ENCODE measurements at places on chromosomes 1 and 21.

- DNase-seq = no peak
These were observed 38.4 kb downstream of the UTP25 start for GRCh38 chr1:209866201-209866600.

GRCh38 chr1:66893712-66894111 is 30.9 kb downstream of the DNAI4 start:
- no peak for DNase-seq

GRCh38 chr1:196873385-196873784 is 14.5 kb upstream of the CFHR4 start:
- no peak for DNase-seq

GRCh38 chr1:185279571-185279970 is 37.5 kb downstream of the IVNS1ABP start:
- no peak for DNase-seq

GRCh38 chr21:31872072-31872451 is 758 bp upstream of the HUNK start:
- no peak for DNase-seq

GRCh38 chr1:15918962-15919715 is 56.8 kb downstream of the ZBTB17 start:
- DNase-seq = peak; percentile 48

- no peak for DNase-seq
These were observed 37.1 kb downstream of the SLC30A1 start for GRCh38 chr1:211541720-211542477.

- DNase-seq = no peak
These were observed 139.4 kb downstream of the VPS13D start for GRCh38 chr1:12369258-12369657.

GRCh38 chr1:234893725-234894630 is 234.7 kb downstream of the TOMM20 start:
- peak; percentile 17 for DNase-seq

- no peak for DNase-seq
These were observed 2.3 kb downstream of the ARF1 start for GRCh38 chr1:228084797-228085196.

DNA sequence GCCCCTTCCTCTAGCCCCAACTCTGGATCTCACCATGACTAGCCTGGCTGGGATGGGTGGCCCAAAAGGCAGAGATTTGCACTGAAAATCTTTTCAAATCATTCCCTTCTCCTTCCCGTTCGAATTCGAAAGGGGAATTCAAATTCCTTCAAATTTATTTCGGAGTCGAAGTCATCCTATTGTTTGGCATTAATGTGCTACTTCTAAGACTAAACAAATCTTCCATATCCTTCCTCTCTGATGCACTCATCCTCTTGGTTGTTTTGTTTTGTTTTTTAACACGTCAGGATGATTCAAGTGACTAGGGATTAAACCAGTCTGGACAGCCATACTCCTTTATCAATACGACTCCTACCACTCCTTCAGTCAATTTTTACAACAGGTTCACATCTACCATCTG is 95.5 kb upstream of the SGIP1 start:
- DNase-seq = no peak

- no peak for DNase-seq
These were observed 66.5 kb upstream of the GADD45A start for GRCh38 chr1:67618285-67619018.

- DNase-seq = no peak
These were observed 68.2 kb downstream of the FNBP1L start for GRCh38 chr1:93516164-93516563.

- no peak for DNase-seq
These were observed 33.2 kb downstream of the TRIM62 start for GRCh38 chr1:33148615-33149014.

- DNase-seq = no peak
These were observed 15.8 kb downstream of the SPEN start for GRCh38 chr1:15863156-15863901.

DNA sequence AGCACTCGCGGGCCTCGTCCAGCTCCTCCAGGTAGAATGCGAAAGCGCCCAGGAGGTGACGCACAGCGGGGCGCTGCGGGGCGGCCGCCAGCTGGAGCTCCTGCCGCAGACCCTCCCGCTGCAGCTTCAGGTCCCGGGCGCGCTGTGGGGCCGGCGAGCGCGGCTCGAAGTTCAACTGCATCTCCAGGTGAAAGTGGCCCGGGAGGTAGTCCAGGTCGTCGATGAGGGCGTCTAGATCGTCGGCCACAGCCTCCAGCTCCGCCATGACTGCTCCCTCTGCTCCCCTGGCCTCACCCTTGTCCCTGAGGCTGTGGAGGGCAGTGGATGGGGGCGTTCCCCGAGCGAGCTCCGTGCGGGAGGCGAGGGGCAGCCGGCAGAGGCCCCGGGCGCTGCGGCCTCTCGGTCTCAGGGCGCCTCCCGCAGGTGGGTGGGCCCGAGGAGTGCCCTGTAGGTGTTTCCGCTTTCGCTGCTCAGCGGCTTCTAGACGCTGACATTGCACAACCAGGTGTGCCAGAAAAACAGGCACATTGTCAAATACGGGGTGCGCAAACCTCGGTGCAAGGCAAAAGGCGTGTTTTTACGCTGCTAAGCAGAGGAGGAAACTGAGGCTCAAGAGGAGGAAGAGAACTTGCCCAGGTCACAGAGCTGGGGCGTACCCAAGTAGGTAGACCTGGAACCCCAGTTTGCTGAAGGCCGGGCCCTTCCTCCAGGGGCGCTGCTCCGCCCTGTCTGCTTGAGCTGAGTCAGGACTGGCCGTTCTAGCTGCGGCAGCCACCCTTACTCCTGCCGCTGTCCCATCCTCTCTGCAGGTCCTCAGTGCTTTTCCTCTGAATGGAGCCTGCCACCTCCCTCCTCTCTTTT is at the start of gene TTC22:
Gene TTC22, minus strand, starts transcription at position 425 of the 861 bp plus-strand sequence. Its CDS starts 160 bp downstream, at position 265.
- peak; percentile 50 for DNase-seq

GRCh38 chr1:54136269-54136896 is 16.4 kb downstream of the CDCP2 start:
- no peak for DNase-seq

DNA sequence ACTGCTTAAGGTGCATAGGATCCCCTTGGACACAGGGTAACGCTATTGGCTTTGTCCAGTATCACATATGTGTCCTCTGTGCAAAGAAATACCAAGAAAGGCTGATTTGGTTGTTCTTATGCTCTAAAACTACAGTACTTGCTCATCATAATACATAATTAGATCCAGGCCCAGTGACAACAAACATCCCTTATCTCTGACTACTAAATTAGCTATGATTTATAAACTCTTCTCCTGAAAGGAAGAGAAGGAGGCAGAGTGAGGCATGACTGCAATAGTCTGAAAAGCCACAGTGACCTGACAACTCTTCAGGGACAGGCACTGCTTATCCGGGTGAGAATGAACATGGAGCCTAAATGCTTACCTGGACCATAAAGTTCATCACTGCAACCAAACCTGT is 30.7 kb downstream of the MGST3 start:
- DNase-seq = no peak

- no peak for DNase-seq
These were observed 7.0 kb upstream of the ADORA1 start for GRCh38 chr1:203120325-203121153.

GRCh38 chr1:101474039-101474665 is 237.3 kb downstream of the S1PR1 start:
- no peak for DNase-seq

GRCh38 chr1:181659321-181659957 is 176.1 kb downstream of the CACNA1E start:
- DNase-seq = no peak

DNA sequence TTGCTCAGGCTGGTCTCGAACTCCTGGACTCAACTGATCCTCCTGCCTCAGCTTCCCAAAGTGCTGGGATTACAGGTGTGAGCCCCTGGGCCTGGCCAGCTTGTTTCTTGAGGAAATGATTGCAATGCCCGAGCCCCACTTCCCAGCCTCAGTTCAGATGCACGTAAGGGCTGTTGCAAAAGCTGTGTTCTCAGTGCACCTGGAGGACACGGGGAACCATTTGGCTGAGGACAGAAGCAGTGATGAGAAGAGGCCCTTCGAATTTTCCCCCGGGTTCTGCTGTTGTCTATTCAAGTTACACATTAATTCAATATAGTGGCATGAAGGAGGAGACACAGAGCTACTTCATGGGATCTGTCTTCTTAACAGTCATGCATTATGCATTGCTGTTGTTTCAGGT is 78.8 kb upstream of the WDR26 start:
- no peak for DNase-seq
